ENCODE measurements at places on chromosomes 7 and 10.

DNA sequence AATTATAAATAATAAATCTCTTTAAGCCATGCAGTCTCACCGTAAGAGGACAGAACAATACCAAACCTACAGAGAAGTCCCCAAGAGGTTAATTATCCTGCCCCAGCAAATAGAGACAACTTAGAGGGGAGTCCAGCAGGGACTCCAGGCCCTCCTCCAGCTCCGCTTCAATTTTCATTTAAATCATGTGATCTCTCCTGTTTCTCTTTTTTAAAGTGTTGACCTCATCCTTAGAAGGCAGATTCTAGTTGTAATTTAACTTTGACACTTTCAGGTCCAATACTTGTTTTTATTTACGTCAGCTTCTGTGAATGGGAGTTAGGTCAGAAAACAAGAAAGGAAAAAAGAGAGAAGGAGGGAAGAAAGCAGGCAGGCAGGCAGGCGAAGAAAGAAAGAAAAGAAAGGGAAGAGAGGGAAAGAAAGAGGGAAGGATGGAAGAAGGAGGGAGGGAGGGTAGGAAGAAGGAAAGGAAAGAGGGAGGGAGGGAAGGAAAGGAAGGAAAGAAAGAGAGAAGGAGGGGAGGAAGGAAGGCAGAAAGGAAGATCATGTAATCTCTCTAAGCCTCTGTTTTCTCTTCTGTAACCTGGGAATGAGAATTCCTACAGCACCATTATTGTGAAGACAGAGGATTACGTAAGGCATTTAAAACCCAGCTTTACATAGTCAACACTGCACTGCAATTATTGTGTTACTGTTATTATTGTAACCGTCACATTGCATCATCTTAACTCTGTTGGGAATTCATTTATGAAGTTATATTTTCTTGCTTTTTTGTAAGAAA lies 227.7 kb downstream of the SKIDA1 start:
- DNase-seq, result no peak

- DNase-seq, result no peak
Observed at GRCh38 chr7:75054744-75055143, 18.9 kb downstream of the RCC1L start.

- DNase-seq, result no peak
Observed at GRCh38 chr7:29593459-29593858, 29.8 kb downstream of the PRR15 start.

DNA sequence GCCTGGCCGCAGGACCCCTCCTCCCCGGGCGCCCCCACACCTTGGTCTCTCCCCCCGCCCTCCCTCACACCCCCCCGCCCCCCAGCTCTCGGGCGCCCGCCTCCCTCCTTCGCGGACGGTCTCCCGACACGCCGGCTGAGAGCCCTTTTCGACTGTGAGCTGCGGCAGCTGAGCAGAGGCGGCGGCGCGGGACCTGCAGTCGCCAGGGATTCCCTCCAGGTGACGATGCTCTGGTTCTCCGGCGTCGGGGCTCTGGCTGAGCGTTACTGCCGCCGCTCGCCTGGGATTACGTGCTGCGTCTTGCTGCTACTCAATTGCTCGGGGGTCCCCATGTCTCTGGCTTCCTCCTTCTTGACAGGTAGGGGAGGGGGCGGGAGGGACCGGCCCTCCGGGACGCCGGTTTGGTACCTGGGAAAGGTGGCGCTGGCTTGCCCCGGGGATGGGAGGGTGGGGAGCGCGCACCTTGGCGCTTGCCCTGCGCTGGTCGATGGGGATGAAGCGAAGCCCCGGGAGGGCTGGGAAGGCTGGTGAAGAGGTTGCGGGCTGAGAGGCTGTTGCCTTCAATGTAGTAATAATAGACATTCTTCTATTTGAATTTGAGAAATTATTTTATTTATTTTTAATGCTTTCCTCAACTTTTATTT lies at the start of gene BMPER:
Gene BMPER (plus strand): TSS at position 151 of the 644 bp plus-strand sequence. CDS start 75 bp downstream, at position 226.
- no peak for DNase-seq

- no peak for DNase-seq
Observed at GRCh38 chr7:80869821-80870751, 48.8 kb downstream of the SEMA3C start.

- DNase-seq, result no peak
Observed at GRCh38 chr7:5282543-5283316, at the start of gene SLC29A4. TSS of gene SLC29A4 (plus strand) at chr7:5282943. CDS start at chr7:5287817, 4,874 bp downstream.

DNA sequence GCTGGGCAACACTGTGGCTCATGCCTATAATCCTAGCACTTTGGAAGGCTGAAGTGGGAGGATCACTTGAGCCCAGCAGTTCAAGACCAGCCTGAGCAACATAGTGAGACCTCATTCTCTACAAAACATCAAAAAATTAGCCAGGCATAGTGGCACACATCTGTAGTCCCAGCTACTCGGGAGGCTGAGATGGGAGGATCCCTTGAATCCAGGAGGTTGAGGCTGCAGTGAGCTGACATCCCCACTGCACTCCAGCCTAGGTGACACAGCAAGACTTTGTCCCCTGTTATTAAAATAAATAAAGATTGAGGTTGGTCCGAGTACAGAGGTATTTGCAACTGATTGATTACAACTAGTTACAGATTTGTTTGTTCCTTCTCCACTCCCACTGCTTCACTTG lies 44.1 kb downstream of the SKIDA1 start:
- DNase-seq, result no peak

DNA sequence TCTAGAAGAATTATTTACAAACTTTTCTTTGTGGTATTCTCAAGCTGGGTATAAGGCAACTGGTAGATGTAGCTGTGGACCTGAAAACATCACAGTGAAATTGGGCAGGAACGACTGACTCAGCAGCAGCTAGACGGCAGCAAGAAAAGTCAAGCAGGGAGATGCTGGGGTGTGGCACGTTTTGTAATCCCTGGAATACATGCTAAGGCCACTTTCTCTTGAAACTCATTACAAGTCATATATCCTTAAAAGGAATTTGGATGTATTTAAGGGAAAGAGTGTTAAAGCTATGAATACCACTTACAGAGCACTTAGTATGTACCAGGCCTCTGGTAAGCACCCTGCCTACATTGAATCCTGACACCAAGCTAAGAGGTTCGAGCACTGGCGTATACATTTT lies 17.4 kb downstream of the BEND7 start:
- no peak for DNase-seq
